ENCODE measurements at places on chromosomes 3 and 15. TPM values are rescaled to one million over a fixed set of nuclear protein-coding genes. Genes with fewer than 3 reads are reported as not detected.

The TMEM207 gene
- total RNA-seq = not detected

The PRR23E gene
- not detected for total RNA-seq

The GOLGA8G gene
- not detected for total RNA-seq

The ISLR gene
- 8.9 TPM for total RNA-seq

The NTRK3 gene
- total RNA-seq = 52.3 TPM

The LYZL4 gene
- not detected for total RNA-seq

The SNX33 gene
- 1.4 TPM for total RNA-seq

The CCDC191 gene
- 6.6 TPM for total RNA-seq

The FAM3D gene
- total RNA-seq = not detected

The PP2D1 gene
- total RNA-seq = not detected

The TTBK2 gene
- total RNA-seq = 34.3 TPM

The ZMYND10 gene
- total RNA-seq = 2.5 TPM

The DUOXA2 gene
- not detected for total RNA-seq

The HIGD2B gene
- 0.47 TPM for total RNA-seq

The SPG21 gene
- 49.0 TPM for total RNA-seq

The EDC3 gene
- total RNA-seq = 12.9 TPM

The ZNF860 gene
- total RNA-seq = 2.8 TPM

The DNAH12 gene
- 0.62 TPM for total RNA-seq

The ARMC8 gene
- total RNA-seq = 85.6 TPM

The SCN5A gene
- total RNA-seq = 0.16 TPM

The CPNE9 gene
- total RNA-seq = 0.31 TPM

The VGLL3 gene
- 1.7 TPM for total RNA-seq

The TRPC1 gene
- 157 TPM for total RNA-seq

The SCG3 gene
- total RNA-seq = 30.6 TPM

The MEX3B gene
- total RNA-seq = 96.4 TPM

The RPL15 gene
- total RNA-seq = 2,822 TPM

The GABRR3 gene
- not detected for total RNA-seq

The AADACL2 gene
- not detected for total RNA-seq

The CMTM6 gene
- total RNA-seq = 40.6 TPM

Data from occipital lobe (tissue), 3 donors.